ENCODE measurements at places on chromosomes 6 and 20.

- DNase-seq: no peak
Observed at GRCh38 chr20:4471221-4471620, 250.5 kb upstream of the PRND start.

DNA sequence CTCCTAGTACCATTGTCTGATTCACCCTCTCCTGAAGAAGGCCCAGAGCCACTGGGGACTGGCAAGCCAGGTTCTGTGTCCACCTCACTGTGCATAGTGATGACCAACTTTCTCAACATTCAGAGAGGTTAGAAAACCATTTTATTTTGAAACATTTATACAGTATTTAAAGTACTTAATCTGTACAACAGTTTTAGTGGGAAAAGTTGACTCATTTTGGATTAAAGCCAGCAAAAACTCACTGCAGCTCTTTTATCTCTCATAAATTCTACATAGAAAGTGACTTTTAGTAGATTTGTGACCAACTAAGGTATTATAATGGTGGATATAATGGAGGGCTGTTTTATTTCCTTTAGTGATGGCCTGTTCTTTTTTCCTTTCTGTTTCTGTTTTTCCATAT, 9.7 kb downstream of the TULP4 start:
- DNase-seq: no peak

DNA sequence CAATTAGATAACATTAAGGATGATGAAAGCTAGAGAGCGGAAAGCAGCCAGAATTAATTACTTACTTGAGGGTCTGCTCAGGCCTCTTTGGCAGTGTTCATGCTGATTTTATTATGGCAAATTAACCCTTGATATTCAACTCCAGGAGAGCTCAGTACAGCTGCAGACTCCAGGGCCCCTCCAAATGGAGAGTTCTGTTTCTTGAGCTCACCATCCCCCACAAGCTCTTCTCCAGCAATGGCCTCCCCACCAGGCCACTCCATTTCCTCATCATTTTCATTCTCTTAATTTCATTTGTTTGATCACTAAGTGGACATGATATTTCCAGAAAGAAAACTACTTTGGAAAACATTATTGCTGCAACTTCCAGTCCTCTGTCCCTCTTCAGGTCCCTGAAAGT, 513.3 kb upstream of the NOX3 start:
- DNase-seq: no peak

DNA sequence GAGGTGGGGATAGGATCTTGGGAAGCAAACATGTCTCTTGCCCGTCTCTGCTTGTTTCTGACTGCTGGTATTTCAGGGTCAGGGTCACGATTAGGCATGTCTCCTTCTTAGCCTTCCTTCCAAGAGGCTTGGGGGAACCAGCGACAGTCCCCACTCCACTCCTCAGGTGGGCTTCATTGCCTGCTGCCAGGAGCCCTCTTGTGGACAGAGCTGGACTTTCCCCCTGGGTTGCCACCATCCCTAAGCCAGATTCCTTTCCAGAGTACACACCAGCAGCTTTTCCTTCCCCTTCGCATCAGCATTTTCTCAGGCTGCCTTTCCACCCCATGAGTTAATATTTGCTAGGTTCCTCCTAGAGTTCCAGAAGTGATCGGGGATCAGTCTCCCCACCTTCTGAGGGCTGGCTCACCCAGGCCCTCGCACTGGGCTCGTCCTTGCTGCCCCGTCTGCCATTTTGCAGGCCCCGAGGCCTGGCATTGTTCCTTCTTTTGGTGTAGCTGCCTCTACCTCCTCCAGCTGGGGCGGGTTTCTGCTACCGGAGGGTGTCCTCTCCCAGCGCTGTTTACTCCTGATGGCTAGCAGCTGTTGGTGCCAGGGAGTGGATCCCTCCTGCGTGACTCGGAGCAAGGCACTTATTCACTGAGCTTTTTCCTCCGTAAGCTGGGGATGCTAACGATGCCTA, 8.8 kb upstream of the C20orf144 start:
- DNase-seq: no peak

DNA sequence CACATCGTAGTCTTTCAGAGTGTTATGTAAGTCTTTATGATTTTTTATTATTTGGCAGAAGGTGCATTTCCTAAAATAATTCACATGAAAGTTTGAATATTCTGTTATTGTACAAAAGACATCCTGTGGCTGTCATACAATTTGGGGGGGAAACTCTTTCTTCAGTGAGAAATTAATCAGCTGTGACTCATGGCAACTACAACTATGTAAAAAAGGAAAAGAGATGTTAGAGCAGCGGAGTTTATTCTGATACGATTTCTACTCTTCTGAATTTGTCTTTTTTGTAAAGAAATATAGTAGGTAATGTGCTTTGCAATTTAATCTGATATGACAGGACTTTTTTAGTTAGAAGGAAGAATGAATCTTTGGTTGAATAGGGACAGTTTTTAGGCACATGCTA, 14.2 kb downstream of the COL19A1 start:
- DNase-seq: no peak

GRCh38 chr6:80789912-80790570, 683.6 kb downstream of the BCKDHB start:
- DNase-seq: no peak

DNA sequence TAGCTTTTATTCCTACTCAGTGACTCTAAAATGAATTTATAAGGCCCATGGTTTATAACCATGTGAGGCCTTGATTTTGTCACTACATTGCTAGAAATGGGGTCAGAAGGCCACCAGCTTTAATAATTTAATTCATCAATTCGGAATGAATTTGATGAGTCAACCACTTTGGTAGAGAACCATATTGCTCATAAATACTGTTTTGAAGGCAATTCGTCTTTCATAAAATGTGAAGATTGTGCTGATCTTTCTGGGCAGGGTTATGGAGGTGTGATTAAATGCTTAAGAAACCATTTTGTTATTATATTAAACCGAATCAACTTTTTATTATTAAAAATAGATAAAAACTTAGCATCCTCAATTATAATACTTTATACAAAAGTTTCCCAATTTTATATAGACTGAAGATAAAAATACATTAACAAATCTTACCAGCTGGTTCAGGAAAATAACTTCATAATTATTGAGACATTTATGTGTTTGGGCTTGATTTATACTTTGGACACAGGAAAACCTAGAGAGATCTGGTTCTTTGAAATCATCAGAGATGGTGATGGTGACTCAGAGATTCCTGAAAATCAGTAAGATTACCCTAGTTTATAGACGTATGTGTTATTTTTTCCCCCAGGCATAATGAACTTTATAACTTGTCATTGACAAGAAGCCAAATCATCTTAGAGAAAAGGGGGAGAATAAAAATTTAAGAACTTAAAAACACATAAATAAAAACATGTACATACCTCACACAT, 10.6 kb downstream of the HCRTR2 start:
- DNase-seq: no peak

DNA sequence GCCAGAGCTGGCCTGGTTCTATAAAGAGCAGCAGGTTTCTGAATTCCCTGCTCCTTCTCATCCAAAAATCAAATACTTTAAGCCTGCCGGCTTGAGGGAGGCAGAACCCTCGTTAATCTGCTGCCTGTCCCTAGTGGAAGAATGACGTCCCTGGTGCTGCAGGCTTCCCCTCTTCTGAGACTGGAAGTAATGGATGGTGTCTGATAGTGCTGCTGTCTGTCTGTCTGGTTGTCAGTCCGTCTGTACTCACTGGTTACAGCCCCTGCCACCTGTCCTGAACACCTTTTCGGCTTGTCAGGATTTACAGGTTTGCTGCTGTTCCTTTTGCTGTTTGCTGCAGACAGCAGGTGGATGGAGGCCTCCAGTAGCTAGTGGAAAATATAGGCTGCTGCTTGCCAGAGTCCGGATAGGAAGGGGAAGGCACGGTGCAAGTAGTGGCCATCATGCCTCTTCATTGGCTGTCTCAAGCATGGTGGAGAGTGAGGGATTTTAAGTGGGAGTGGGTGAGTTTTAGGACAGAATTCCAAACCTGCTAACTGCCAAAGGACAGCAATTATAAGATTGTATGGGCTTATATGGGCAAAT, 2.5 kb downstream of the RIMS1 start:
- no peak for DNase-seq

DNA sequence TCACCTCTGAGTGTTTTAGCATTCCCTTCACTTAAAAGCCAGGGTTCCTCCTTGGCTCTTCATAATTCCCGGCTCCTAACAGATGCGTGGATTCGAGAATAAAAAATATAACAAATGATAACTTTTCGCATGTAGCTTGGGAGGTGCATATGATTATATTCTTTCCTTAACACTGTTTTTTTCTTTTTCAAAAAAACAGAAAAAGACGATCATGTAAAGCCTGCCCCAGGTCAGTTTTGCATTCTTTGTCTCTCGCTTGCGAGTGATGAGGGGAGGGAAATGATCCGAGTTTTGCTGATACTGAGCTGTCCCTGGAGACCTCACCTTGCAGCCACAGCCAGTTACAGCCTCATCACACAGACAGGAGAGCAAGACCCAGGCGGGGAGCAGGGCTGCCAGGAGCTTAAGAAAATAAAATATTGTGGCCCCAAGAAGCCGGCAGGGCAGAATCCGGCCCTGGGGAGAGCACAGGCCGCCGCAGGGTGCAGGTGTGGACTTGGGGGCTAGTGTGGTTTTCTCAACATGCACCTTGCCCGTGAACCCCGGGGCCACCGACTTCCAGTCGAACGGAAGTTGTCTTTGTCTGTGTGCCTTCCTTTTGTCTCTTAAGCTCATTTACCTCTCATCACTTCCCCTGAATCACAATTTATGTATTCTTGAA, 301.8 kb downstream of the TAF4 start:
- DNase-seq: no peak

- DNase-seq: no peak
Observed at GRCh38 chr6:22141241-22141745, 155.5 kb downstream of the PRL start.

DNA sequence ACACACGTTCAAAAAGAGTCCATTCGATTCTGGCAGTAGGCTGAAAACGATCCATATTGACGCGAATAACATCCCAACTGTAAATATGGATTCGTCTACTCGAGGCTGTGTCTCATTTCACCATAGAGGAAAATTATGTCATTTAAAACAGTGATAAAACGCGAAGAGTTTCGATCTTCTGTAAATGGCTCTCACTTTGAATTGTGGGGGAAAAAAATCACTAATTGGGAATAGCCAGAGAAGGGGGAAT, 845 bp upstream of the MARCKS start:
- no peak for DNase-seq

DNA sequence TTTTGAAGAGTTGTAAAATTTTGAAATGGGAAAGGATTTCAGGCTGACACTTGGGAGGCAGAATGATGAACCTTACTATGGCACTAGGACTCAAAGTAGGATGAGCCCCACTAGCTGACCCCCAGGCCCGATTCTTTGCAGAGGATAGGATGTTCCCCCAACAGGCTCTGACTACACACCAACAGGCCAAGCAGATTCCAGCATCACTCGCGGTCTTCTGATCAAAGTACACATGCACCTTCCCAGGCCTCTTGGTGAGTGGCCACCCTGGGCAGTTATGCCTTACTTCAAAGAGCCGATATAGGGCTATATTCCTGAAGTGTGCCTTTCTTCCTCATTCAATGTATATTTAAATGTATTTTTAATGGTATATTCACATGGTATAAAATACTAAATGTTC, 117.6 kb upstream of the TMEM181 start:
- no peak for DNase-seq

GRCh38 chr20:23339986-23340385, 10.6 kb upstream of the NXT1 start:
- DNase-seq: no peak

GRCh38 chr20:59144179-59144830, 19.3 kb upstream of the ZNF831 start:
- no peak for DNase-seq

DNA sequence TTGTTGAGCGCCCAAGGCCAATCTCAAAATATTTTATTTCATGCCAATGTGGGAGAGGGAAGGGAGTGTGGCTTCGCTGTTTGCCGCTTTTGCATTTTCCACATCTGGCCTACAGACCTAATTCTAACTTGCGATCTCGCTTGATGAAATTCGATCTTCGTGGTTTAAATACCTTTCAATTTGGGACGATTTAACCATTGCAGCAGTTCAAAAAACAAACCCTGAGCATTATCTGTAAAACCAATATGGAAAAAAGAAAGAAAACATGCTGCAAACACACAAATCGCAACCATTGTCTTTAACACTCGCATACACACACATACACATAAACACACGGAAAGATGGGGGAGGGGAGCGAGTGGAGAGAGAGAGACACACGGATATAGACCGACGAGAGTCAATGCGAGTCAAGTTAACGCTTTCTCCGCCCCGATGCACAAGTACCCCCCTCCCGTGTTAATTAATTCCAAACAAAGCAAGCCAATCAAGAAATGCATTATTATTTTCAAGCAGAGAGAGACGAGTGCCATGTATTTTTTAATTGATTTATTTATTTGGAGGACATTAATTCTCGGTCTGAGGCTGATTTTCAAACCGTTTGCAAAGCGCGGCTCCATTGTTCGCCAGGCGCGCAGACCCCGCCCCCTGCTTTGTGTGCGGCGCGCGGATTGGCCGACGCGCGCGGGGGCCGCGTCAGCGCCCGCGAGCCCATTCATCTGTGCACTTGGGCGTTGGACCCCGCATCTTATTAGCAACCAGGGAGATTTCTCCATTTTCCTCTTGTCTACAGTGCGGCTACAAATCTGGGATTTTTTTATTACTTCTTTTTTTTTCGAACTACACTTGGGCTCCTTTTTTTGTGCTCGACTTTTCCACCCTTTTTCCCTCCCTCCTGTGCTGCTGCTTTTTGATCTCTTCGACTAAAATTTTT, at the start of gene MARCKS:
TSS of gene MARCKS (plus strand) at position 721 of the 931 bp plus-strand sequence. CDS start 401 bp downstream, outside the sequence.
- DNase-seq: no peak

DNA sequence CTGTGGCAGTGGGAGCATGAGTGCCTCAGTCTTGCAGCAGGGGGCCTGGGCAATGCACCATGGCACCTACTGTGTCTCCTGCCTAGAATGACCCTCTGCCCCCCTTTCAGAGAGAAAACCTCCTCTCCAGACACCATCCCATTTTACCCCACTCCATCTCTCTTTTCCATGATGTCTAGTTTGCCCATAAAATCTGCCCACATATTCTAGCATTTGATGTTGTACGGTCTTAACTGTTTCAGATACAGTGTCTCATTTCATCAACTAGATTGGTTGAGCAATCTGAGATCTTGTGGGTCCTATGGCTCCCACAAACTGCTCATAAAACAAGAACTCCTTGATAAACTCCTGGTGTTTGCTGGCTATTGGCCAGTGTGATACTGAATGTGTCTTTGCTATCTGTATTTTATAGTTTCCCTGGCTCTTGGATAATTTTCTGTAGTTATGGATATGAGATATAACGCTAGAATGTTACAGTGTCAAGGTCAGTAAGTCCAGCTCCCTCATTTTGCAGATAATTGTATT, 8.1 kb downstream of the PNPLA1 start:
- no peak for DNase-seq
